ENCODE measurements at places on chromosomes 1 and 21.
A peak's percentile ranks its signal among the peaks of the same experiment; 100 is the strongest.

DNA sequence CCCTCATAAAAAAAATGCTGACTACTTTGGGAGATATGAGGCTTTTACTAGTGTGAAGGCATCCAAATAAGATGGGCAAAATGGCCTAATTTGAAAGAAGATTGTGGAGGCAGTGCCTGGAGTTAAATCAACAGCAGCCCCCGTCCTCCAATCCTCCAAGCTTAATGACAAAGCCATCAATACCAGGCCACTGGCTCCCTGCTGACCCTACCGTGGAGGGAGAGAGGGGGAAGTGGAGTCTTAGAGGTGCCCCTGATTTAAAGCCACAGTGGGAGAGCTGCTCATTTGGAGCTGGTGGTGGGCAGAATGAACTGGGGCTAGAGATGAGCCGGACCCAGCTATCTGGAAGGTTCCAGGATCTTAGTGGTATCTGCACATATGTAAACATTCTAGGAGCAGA lies 24.3 kb upstream of the KNCN start:
- DNase-seq, result no peak

GRCh38 chr1:108601708-108602410 lies 42.0 kb downstream of the EEIG2 start:
- no peak for DNase-seq

GRCh38 chr1:34795916-34796315 lies 3.1 kb downstream of the GJA4 start:
- no peak for DNase-seq

DNA sequence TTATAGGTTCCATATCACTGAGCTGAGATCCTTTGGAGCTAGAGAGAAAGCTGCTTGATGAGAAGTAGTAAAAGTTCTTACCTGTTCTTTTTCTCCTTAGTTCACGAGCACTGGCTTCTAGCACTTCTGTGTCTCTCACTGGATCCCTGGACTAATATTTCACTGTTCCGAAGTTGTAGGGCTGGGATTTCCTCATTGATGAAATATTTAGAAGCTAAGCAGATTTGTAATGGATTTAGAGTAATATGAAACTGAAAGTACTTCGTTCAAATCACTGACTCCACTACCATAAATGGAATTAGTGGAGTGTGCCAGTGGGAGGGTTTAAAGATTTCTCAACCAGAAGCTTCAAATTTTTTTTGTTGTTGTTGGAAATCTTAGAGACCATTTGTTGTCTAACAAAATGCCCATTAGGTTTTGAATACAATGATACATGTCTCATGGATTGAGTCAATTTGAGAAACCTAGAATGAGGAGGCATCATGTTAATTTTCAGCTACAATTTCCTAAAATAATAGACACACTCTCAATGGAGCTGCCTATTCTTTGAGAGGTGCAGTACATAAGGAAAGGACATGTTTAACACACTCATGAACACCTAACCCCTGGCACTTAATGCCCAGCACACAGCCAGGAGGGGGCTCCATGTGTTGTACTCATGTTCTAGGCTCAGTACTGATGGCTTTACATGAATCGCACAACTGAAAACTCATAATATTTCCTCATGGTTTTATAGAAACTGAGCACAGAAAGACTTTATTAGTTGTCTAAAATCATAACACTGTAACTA lies at the start of gene GBP1:
TSS of gene GBP1 (minus strand) at position 130 of the 790 bp plus-strand sequence. CDS start 1,974 bp downstream, outside the sequence.
- no peak for DNase-seq

GRCh38 chr1:35587736-35588135 lies 14.6 kb downstream of the TFAP2E start:
- peak; percentile 26 for DNase-seq

DNA sequence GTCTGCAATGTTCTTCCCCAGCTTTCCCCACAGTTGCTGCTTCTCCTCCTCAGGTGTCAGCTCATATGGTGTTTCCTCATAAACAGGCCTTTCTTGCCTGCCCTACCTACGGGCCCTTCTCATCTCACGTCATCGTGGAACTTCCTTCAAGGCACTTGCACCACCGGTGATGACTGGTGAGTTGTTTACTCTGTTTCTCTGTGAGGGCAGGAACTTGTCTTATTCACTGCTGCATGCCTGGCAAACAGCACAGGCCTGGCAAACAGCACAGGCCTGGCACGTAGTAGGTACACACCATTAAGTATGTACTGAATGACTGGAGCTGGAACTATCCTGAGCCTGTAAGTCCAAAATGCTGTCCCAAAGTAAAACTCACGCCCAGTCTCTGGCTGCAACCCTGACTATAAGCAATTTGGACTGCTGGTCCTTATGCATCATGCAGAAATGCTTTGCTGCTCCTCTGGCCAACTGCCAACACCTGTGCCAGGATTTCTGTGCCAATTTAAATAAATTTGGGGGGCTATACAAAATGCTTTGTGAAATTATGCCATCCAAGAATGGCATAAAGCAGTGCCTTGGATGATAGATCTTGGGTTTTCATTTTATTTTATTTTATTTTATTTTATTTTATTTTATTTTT lies 25.7 kb downstream of the STK40 start:
- DNase-seq, result no peak

DNA sequence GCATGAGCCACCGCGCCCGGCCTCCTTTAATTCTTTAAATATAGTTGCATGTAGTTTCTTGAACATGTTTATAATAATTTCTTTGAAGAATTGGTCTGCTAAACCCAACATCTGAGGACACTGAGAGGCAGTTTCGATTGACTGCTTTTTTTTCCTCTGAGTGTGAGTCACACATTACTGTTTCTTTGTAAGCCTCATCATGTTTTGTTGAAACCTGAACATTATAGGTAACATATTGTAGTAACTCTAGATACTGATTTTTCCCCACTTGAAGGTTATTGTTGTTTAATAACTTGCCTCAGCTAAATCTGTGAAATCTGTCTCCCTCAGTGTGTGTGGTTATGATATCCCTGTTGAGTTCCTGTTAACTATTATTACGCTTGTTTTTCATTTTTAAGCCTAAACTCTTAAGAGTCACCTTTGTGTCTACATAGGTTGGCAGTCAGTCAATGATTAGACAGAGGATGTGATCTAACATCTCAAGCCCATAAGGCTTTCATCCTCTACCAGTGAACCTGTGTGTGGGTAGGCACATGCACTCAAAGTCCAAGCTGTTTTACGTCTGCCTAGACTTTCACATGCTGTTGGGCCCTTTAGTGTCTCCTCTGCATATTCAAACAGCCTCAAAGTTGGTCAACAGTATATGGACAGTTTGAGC lies 155.5 kb downstream of the KCNH1 start:
- no peak for DNase-seq

DNA sequence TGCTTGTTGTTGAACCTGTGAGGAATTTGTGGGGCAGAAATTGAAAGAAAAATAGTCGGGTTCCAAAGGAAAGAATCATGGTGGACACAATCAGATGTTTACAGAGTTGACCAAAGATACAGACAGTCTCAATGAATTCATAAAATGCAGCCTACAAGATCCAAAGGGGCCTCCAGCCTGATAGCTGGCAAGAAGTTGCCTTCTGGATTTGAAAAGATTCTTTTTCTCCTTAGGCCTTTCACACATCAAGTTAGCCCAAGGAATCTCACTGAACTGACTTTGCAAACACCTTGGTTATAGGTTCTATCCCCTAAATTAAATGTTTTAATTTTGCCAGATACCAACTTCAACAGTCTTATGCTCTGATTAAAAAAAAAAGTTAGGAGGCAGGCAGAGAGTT lies 21.5 kb downstream of the SLAMF1 start:
- no peak for DNase-seq

DNA sequence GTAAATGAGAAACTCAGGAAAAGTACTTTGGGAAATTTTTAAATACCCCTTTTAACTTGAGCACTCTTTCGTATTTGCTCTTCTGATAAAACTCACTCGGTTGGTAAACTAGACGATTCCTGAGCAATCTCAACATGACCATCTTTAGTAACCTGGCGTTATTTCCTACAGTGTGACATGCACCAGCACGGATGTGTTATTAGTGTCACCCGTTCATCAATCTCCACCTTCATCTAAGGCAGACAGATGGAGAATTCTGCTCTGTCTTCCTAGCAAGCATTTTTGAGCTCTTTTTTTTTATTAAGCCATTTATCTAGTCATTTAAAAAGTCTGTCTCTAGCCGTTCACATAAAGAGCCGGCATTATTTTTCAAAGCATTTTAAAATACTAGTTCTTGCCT lies 155.2 kb downstream of the DISP1 start:
- no peak for DNase-seq

- DNase-seq, result no peak
Observed at GRCh38 chr1:12022036-12022435, 2.7 kb downstream of the MIIP start.

DNA sequence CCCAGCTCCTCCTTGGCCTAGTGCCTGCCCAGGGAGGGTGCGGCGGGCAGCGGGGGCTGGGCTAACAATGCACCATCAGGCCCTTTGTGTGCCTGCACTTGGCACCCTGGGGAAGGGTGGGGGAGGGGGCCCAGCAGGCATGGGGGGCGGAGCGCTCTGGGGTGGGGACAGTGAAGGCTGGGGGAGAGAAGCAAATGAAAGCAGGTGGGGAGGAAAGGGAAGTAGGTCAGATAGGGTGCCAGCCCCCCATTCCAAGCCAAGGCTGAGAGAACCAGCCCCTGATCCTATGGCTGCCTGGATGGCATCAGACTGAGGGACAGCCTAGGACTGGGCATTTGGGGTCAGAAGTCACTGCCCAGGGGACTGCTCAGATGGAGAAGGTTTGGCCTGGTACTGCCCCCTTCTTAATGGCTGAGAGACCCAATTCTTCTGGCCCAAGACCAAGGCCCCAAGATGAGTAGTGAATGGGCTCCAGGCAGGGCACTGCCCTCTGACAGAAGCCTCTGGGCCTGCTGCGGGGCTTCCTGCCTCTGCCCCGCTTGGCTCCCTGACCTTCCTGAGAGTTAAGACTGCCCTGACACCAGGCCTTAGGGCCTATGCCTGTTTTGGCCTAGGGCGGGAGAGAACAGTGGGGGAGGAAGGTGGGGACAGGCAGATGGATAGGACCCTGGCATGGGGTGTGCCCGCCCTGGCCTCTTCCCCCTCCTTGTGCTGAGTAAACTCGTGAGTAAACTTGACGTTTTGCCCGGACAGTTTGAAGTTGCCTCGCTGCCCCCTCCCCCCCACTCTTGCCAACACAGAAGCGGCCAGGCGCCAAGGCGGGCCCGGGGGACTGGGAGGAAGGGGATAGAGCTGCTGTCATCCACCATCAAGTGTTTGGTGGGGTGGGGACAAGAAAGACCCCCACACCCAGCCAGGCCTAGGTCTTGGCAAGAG lies 2.7 kb downstream of the ZBTB7B start:
- peak; percentile 89 for DNase-seq

- DNase-seq, result no peak
Observed at GRCh38 chr1:112508278-112509004, at the start of gene WNT2B. Gene WNT2B, plus strand, starts transcription at chr1:112508965. Its CDS starts 298 bp downstream, at chr1:112509263.

DNA sequence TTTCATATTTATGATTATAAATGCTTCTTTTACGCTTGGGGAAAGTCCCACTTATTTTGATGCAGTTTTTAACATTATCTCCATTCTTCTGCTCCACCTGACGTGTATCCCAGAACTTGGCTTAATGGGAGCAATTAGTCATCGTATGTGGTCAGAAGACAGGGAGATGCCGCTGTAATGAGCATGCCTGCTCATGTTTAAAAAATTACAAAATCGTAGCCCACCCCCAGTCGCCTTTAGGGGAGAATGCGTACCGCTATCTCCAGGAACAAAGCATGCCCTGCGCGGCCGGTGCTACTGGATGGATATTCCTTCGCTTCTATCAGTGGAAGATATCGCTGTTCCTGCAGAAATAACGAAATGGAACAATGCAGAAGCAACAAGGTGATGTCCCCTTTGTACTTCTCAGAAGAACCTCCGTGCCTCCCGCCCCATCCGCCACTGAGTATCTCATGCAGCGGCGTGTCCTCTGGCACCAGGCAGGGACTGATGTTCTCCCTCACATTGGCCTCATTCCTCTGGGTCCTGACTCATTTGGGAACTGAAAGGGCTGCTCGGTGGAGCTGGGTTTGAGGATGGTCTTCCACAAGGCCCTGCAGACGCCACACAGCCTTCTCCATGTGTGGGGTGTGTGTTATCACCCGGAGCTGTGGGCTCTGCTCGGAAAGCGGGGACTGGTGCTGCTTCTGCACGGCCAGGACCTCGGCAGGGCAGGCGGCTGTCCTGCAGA lies 116.3 kb upstream of the COL6A1 start:
- DNase-seq, result peak; percentile 7

- DNase-seq, result no peak
Observed at GRCh38 chr1:223825767-223826748, 19.7 kb downstream of the TP53BP2 start.

GRCh38 chr21:34004974-34005373 lies 68.4 kb upstream of the MRPS6 start:
- no peak for DNase-seq

DNA sequence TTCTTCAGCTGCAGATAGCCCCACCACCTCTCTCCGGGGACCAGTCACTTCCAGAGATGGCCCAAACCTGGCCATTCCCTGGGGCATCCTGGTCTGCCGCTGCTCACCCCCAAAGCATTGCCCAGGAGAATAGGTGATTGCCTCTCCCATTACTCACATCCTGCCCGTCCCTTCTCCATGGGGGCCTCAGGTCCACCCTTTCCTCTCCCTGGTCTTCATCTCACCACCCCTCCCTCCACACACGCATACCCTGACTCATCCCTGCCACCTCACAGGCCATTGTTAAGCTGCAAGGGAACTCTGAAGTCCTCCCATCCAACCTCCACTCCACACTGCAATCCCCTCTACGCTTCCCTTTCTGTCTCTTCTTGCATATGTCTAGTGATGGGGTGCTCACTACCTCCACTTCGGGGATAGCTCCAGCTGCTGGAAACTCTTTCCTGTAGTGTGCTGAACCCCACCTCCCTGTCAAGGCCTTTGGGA lies at the start of gene PLEKHG5:
TSS of gene PLEKHG5 (minus strand) at position 188 of the 483 bp plus-strand sequence. CDS start 14,096 bp downstream, outside the sequence.
- no peak for DNase-seq

- no peak for DNase-seq
Observed at GRCh38 chr1:171576144-171576543, 45.9 kb upstream of the MYOCOS start.

GRCh38 chr1:106676021-106676420 lies 380.5 kb upstream of the PRMT6 start:
- no peak for DNase-seq

DNA sequence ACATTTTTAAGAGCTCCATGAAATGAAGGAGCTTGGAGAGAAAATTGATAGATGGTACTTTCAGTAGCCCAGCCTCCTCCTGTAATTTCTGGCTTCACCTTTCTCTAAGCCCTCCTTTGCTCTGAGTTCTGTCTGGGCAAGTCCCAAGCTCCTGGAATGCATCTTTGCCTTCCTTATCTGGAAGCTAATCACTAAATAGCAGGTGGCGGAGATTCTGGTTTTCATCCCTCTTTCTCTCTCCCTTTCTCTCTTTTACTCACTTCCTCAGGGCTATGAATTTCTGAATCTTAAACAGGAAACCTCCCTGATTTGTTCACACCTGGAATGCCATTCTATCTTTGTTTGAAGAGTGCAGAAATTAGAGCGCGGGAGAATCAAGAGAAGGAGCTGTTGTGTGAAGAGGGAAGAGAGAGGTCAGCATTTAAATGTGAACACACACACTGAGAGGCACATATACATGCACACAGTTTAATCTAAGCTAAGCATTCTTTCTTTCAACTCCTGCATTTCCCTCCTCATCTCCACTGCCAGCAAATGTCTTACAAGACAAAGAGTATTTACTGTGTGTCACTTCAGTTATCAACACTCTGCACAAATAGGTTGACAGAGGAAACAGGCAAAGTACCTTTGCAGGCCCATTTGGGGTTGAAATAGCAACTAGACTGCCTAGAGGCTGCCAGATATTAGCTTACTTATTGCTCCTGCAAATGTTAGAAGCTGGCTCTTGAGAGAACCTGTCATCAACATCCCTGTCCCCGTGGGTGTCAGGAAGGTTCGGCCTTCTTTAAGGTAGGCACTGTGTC lies 199.4 kb upstream of the CAMK1G start:
- no peak for DNase-seq
